ENCODE measurements at places on chromosomes 6 and 20.

GRCh38 chr6:119426619-119427018, 77.1 kb upstream of the MAN1A1 start:
- DNase-seq, result no peak

GRCh38 chr6:166545156-166546034, 41.1 kb downstream of the RAMACL start:
- no peak for DNase-seq

DNA sequence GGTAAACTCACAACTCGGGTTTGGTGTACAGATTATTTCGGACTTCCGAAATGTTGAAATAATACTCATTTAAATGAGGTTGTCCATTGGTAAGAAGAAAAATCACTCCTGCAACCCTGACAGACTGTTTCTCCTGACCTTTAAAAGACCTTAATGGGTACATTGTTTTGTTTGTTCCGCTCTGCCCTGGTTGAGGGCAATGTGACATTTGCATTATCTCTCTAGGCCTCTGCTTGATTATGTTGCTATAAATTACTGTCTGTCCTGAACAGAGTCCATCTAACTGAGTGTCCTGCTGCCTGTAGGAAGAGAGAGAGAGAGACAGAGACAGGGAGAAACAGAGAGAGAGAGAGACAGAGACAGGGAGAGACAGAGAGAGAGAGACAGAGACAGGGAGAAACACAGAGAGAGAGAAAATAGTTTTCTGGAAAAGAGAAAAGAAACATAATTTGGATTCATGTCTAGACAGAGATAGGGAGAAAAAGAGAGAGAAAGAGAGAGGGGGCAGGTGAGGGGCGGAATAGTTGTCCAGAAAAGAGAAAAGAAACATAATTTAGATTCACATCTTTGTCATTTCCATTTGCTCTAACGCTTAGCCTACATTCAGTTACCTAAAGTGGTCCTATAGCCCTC, 83.2 kb downstream of the SHLD1 start:
- DNase-seq, result no peak

GRCh38 chr20:32858701-32859372, at the start of gene EFCAB8:
TSS of gene EFCAB8 (plus strand) at chr20:32858923. CDS start at chr20:32863793, 4,870 bp downstream.
- no peak for DNase-seq

DNA sequence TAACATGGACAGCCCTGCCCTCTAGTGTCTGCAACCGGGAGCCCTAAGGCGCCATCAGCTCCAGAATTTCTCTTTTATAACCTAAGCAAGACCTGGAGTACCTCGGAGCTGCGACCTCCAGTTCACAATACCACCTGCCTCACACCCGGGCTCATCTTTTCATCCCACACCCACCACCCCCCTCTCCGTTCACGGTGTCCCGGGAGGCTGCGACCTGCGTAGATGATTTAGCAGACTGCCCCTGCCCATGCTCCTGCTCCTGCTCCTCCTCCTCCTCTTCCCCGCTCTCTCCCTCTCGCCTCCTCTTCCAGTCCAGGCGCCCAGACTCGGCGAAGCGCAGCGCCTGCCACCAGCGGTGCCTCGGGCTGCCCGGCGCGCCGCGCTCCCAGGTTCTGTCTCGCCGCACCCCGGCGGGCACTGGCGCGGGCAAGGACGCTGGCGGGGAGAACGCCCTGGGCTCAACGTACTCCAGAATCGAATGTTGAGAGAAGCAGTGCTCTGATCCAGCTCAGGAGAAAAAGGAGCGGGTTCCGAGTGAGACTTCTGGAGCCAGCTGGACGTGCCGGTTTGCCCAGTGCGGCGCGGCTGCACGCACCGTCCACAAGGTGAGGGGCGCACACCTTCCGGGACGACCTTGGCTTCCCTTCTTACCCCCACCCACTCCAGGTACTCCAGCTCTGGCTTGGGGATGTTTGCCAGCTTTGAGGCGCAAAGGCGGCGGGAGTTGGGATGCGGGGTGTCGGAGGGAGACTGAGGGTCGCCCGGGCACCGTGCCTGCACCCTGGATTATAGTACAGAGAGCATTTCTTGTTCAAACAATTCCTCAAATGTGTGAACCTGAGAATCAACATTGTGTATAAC, at the start of gene HTR1E:
TSS of gene HTR1E (plus strand) at position 310 of the 861 bp plus-strand sequence. CDS start 77,807 bp downstream, outside the sequence.
- no peak for DNase-seq

All from BJ (cell line).